ENCODE measurements at places on chromosomes 2 and 18. TPM values are rescaled to one million over a fixed set of nuclear protein-coding genes. Genes with fewer than 3 reads are reported as not detected.

- H3K4me1 ChIP-seq: no peaks in the 10 kb centered on the region
- DNase-seq: no peak
- H3K27me3 ChIP-seq: peaks cover 33% of the 10 kb centered on the region
These were observed 109.2 kb downstream of the MREG start for GRCh38 chr2:215904101-215904500.

GRCh38 chr18:48990481-48991318 is 39.9 kb upstream of the SMAD7 start:
- H3K27ac ChIP-seq: no peak overlapping the region
- peaks cover 4% of the 10 kb centered on the region for H3K4me1 ChIP-seq
- H3K27me3 ChIP-seq: peaks cover 4% of the 10 kb centered on the region
- DNase-seq: no peak

- DNase-seq: no peak
- no peaks in the 10 kb centered on the region for H3K27me3 ChIP-seq
- no peak overlapping the region for H3K27ac ChIP-seq
- H3K36me3 ChIP-seq: peaks cover 46% of the 10 kb centered on the region
These were observed 36.5 kb upstream of the TNFRSF11A start for GRCh38 chr18:62288665-62289008.

DNA sequence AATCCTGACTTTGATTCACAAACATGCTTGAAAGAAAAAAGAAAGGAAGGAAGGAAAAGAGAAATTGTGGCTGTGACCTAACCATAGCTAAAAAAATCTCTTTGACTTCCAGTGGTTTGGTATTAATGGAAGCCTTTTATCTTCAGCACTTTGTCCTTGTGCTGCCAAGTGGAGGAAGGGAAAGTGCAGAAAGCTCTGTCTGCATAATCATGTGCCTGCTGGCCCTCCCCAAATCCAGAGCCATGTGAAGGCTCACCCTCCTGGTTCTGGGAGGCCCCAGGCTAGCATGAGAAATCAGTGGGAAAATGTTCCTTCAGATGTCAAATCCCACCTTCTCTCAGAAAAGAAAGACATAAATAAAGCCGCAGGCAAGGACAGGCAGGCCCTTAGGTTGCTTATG is 48.3 kb upstream of the BMPR2 start:
- H3K27ac ChIP-seq: no peak overlapping the region
- H3K4me3 ChIP-seq: no peak overlapping the region
- H3K4me1 ChIP-seq: peaks cover 4% of the 10 kb centered on the region
- peaks cover 21% of the 10 kb centered on the region for H3K36me3 ChIP-seq
- DNase-seq: no peak

- H3K27me3 ChIP-seq: no peaks in the 10 kb centered on the region
- H3K27ac ChIP-seq: peak overlapping the region; percentile 79
- H3K4me1 ChIP-seq: peaks cover 68% of the 10 kb centered on the region
- peaks cover 8% of the 10 kb centered on the region for H3K36me3 ChIP-seq
- peak overlapping the region; percentile 36 for H3K4me3 ChIP-seq
These were observed 3.4 kb upstream of the DUSP2 start for GRCh38 chr2:96148410-96149217.

- peaks cover 22% of the 10 kb centered on the region for H3K27me3 ChIP-seq
- H3K27ac ChIP-seq: no peak overlapping the region
- DNase-seq: no peak
- no peak overlapping the region for H3K4me3 ChIP-seq
These were observed 22.3 kb downstream of the COL4A3 start for GRCh38 chr2:227186751-227187150.

GRCh38 chr2:86249176-86249575 is 49.9 kb downstream of the MRPL35 start:
- no peak overlapping the region for H3K4me3 ChIP-seq
- H3K27me3 ChIP-seq: peaks cover 23% of the 10 kb centered on the region
- H3K27ac ChIP-seq: no peak overlapping the region
- DNase-seq: no peak
- no peaks in the 10 kb centered on the region for H3K4me1 ChIP-seq

CREG2 gene
- 0.98 TPM for total RNA-seq

DNA sequence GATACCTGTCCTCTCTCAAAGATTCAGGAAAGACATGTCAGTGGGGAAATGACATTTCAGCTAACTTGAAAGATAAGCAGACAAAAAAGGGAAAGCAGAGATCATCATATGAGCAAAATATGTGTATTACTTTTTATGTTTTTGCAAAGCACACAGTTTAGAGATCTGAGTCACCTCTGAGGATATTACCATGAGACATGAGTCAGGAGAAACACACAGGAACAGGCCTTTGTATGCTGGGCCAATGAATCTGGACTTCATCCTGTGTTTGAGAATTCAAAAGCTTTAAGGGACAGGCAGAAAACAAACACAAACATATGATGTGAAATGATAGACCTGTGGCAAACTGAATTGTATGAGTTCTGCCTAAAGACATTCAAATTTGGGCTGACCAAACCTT is 306.0 kb upstream of the EPC2 start:
- H3K27me3 ChIP-seq: no peaks in the 10 kb centered on the region
- DNase-seq: no peak
- H3K4me1 ChIP-seq: peaks cover 1% of the 10 kb centered on the region
- no peak overlapping the region for H3K27ac ChIP-seq
- H3K36me3 ChIP-seq: peaks cover 19% of the 10 kb centered on the region

- H3K27me3 ChIP-seq: no peaks in the 10 kb centered on the region
- no peaks in the 10 kb centered on the region for H3K36me3 ChIP-seq
- H3K27ac ChIP-seq: no peak overlapping the region
- no peak for DNase-seq
These were observed 134.8 kb upstream of the NCK2 start for GRCh38 chr2:105609746-105610402.

DNA sequence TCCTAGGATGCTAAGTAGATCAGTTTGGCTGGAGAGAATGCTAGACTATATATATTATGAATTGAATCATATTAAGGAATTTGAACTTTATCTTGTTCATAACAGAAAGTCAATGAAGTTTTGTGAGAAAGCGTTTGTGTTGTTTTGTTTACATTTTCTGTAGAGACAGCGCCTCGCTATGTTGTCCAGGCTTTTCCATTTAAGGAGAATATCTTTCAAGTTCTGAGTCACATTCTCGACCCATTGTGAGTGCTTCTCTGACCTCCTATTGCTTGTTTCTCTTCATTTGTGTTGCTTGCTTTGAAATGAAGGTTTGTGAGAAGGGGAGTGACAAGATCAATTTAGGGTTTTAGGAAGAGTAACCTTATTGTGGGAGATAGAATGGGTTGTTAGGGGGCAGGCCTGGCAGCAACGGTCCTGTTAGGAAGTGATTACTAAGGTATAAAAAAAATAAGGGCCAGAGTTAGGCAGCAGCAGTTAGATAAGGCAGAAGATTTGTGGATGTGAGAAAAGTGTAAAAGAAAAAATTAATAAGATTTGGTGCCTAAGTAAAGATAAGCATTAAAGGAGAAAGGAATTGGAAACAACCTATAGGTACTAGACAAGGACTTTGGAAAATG is 47.6 kb upstream of the ACVR1 start:
- H3K36me3 ChIP-seq: no peaks in the 10 kb centered on the region
- peaks cover 1% of the 10 kb centered on the region for H3K4me1 ChIP-seq
- no peak overlapping the region for H3K4me3 ChIP-seq
- H3K27me3 ChIP-seq: no peaks in the 10 kb centered on the region
- H3K27ac ChIP-seq: no peak overlapping the region

- no peak overlapping the region for H3K27ac ChIP-seq
- peaks cover 28% of the 10 kb centered on the region for H3K36me3 ChIP-seq
- no peak for DNase-seq
- no peaks in the 10 kb centered on the region for H3K4me1 ChIP-seq
- no peaks in the 10 kb centered on the region for H3K27me3 ChIP-seq
These were observed 28.5 kb downstream of the SLC66A2 start for GRCh38 chr18:79922971-79923411.

- no peak for DNase-seq
- H3K27ac ChIP-seq: no peak overlapping the region
- no peaks in the 10 kb centered on the region for H3K27me3 ChIP-seq
- H3K4me1 ChIP-seq: no peaks in the 10 kb centered on the region
These were observed 425.4 kb upstream of the MMADHC start for GRCh38 chr2:150012986-150013385.

- no peaks in the 10 kb centered on the region for H3K27me3 ChIP-seq
- DNase-seq: peak; percentile 50
- H3K36me3 ChIP-seq: peaks cover 72% of the 10 kb centered on the region
- peak overlapping the region; percentile 64 for H3K4me3 ChIP-seq
- H3K27ac ChIP-seq: peak overlapping the region; percentile 92
These were observed 43.1 kb downstream of the KCTD18 start for GRCh38 chr2:200466425-200467418.

NHEJ1 gene
- 12.0 TPM for total RNA-seq

SULT1C2 gene
- not detected for total RNA-seq

DNA sequence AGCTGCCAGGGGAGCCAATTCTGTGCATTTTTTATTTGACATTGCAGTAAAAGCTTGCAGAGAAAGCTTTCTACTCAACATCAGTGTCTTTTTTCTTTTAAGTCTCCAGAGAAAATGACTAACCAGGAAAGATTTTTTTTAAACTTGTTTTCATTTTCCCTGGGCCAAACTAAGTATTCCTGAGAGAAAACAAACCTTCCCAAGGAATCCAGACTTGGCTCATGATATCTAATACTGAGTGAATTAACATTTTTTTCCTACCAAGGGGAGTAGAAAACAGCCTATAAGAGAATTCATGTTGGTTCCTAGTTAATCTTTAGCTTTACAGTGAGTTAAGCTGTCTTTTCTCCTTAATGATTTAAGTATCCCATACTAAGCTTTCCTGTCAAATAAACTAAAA is 46.7 kb downstream of the DAPL1 start:
- no peaks in the 10 kb centered on the region for H3K36me3 ChIP-seq
- no peak overlapping the region for H3K4me3 ChIP-seq
- H3K27me3 ChIP-seq: peaks cover 10% of the 10 kb centered on the region
- no peak for DNase-seq
- no peaks in the 10 kb centered on the region for H3K4me1 ChIP-seq
- no peak overlapping the region for H3K27ac ChIP-seq

SATB2 gene
- total RNA-seq: 0.18 TPM

DNA sequence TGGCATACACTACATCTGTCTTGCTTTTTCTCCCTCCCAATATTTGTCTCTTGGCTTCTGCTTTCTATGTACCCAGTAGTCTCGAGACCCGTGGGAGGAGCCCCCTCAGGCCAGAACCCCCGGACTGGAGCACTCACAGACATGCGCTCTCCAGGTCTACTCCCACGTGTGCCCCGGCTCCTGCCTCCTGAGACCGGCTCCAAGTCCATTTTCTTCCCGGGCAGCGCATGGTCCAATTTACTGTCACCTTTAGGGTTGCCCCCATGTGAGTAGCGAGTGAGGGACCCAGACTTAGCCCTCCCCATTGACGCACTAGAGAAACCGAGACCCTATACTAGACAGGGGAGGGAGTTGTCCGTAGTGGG is 11.8 kb upstream of the TEX51 start:
- no peak overlapping the region for H3K27ac ChIP-seq
- no peak overlapping the region for H3K4me3 ChIP-seq
- peaks cover 2% of the 10 kb centered on the region for H3K4me1 ChIP-seq
- no peaks in the 10 kb centered on the region for H3K27me3 ChIP-seq
- H3K36me3 ChIP-seq: no peaks in the 10 kb centered on the region
- DNase-seq: no peak

AFF3 gene
- 0.03 TPM for total RNA-seq

GRCh38 chr18:41939326-41939725 is 15.7 kb upstream of the PIK3C3 start:
- H3K27ac ChIP-seq: no peak overlapping the region
- no peaks in the 10 kb centered on the region for H3K36me3 ChIP-seq
- no peak for DNase-seq
- peaks cover 13% of the 10 kb centered on the region for H3K4me1 ChIP-seq
- H3K27me3 ChIP-seq: peaks cover 17% of the 10 kb centered on the region

DNA sequence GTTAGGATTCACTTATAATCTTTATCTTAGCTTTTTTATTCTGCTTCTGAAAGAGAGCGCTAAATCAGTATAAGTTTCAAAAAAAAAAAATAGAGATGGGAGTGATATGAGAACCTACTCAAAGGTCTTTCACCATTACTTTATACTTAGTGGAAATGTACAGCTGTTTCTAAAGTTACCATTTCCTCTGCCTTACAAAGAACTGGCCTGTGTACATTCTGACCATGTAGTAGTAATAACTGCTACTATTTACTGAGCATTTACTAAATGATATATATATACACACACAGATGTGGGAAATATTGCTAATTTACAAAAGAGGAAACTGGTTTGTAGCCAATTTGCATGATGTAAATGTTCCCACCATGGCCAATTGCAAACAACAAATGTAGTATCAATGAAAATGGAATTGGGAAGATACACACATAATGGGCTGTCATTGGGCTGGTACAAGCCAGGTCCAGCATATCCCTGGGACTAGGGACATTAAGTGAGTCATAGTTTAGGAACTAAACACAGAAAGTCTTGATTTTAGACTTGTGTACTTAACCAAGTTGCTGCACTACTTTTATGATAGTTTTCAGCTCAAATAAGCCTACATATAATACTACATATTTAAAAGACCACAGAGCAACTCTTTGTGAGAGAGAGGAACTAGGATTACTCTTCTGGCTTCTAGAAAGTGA is 67.1 kb downstream of the DYNC1I2 start:
- no peak for DNase-seq
- peaks cover 67% of the 10 kb centered on the region for H3K36me3 ChIP-seq
- no peaks in the 10 kb centered on the region for H3K4me1 ChIP-seq
- no peak overlapping the region for H3K4me3 ChIP-seq
- H3K27ac ChIP-seq: no peak overlapping the region

GRCh38 chr18:49548229-49548636 is 13.6 kb upstream of the LIPG start:
- H3K4me1 ChIP-seq: no peaks in the 10 kb centered on the region
- H3K36me3 ChIP-seq: no peaks in the 10 kb centered on the region
- no peak overlapping the region for H3K4me3 ChIP-seq
- H3K27me3 ChIP-seq: peaks cover 31% of the 10 kb centered on the region

DNA sequence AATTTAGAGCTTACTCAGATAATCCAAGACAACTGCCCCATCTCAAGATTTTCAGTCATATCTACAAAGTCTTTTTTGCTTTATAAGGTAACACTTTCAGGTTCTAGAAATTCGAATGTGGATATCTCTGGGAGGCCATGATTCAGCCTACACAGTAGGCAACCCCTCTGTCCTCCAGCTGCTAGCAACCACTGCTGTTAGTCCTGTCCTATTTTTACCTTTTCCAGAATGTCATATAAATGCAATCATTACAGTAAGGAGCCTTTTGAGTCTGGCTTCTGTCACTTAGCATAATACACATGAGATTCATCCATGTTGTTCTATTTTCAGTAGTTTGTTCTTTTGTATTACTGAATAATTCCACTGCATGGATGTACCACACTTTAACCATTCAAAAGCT is 28.5 kb upstream of the MARCHF7 start:
- DNase-seq: no peak
- no peak overlapping the region for H3K27ac ChIP-seq
- no peaks in the 10 kb centered on the region for H3K4me1 ChIP-seq
- H3K4me3 ChIP-seq: no peak overlapping the region
- H3K36me3 ChIP-seq: no peaks in the 10 kb centered on the region

DNA sequence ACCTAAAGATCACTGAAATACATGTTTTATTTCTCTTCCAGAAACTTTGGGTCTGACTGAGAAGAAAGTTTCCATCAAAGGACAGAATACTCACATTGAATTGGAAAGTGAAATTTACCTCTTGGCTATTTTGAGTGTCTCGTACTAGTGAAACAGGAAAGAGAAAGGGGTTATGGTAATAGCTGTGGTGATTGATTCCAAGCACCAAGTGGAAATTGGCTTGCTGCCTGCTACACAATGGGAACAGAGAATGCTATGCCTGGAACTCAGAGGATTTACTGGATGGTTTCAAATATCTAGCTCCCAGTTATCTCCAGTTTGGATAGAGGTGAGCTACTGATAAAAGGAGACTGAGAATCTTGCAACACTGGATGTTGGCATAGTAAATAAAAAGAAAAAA is 492.8 kb upstream of the FSIP2 start:
- no peaks in the 10 kb centered on the region for H3K36me3 ChIP-seq
- DNase-seq: no peak
- no peaks in the 10 kb centered on the region for H3K27me3 ChIP-seq

Data from activated CD4-positive, alpha-beta memory T cell treated with anti-CD3 and anti-CD28 coated beads, Interleukin-2, amount 10 ng/mL, durations not matched to agents 7 days and 5 days (primary cell).